RWPE2 (cell line): ENCODE measurements at places on chromosomes 6 and 20.

- DNase-seq = no peak
Measured at GRCh38 chr6:108598305-108598863, 37.7 kb downstream of the FOXO3 start.

DNA sequence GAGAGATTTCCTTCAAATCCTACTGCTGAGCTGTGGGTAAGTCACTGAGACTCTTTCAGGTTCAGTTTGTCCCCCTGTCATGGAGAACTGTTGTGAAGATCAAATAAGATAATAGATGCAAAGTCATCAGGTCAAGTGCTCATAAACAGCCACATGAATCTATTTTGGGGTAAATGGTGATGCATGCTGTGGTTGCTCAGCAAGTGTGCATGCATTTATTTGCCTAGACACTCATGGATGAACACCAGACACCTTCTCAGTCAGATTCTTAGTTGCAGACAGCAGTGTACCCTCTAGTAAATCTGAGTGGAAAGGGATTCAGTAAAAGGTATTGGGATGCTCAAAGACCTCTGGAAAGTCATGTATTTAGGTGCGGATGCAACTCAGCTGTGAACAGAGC, 168.0 kb upstream of the FOXA2 start:
- DNase-seq = no peak

- DNase-seq = no peak
Measured at GRCh38 chr6:7311176-7311575, 1.8 kb downstream of the SSR1 start.

DNA sequence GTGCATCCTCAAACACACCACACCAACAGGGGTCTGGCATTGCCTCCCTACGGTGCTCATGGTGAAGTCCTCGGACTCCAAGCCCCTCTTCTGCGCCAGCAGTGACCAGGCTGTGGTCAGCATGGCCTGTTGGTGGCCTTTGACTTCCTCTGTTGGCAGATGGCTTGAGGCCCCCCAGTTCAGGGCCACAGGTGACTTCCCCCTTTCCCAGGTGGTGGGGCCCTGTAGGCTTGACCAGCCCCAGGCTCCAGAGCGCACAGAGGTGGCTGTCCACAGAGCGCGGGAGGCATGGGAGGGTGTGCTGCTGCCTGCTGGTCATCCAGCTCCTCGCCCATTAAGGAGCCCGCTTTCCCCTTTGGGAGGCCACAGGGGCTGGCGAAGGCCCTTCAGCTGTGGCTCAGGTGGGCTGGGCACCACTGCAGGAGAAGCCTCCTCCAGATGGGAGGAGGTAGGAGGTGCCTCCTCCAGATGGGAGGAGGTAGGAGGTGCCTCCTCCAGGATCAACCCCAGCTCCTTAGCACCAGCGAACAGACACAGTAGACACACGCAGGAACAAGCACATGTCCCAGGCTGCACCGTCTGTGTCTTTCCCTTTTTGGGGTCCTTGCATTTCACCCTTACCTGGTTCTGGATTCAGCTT, 52.1 kb upstream of the BHLHE23 start:
- DNase-seq = peak; percentile 84

DNA sequence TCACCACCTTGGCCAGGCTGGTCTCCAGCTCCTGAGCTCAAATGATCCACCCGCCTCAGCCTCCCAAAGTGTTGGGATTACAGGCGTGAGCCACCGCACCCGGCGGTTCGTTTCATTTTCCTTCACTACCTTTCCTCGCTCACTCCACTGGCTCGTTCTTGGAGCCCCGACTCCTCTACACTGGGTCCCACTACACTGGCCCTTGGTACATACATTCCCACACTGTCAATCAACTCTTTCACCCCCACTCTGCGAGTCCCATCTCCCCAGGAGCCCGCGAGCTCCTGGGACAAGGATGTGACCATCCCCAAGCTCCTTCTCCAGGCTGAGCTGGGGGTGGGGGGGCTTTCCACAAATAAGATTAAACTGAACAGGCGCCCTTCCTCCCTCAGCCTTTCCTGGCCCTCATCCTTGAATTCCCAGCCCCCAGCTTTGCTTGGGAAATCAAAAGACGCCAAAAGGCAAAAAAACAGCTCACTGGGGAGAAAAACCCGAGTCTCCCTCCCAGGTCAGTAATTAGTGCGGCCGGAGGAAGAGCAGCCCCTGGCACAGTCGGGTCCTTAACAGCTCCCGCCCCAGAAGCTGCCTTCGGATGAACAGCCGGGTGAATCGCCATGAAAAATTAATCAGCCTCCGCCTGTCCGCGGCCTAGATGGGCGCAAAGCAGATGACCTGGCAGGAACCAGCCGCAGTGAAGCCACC, 42.8 kb upstream of the LY86 start:
- no peak for DNase-seq

GRCh38 chr20:41888434-41888833, 270.3 kb upstream of the CHD6 start:
- DNase-seq = no peak

- no peak for DNase-seq
Measured at GRCh38 chr6:107807196-107807811, 16.8 kb downstream of the SCML4 start.

DNA sequence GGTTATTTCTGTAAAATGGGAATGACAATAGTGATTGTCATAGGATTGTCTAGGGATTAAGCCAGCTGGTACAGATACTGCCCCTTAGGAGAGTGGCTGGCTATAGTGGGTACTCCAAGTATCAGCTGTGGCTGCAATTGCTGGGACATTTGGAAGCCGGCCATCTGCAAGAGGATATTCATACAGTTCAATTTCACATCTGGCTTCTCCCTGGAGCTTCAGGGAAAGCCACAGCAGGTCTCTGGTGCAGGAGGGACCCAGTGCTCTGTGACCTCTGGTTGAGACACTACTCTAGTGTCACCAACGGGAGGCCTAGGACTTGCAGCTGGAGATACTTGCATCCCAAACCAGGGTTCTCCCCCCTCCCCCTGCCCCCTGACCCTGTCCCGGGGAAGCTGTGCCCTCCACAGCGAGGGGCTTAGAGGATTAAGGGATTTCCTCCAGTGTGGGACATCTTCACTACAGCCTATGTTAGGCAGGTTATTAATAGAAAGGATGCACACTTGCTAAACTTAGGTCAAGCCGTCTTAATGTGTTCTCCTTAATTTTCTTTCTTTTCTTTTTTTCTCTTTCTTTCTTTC, 2.7 kb downstream of the SLC2A10 start:
- DNase-seq = no peak

GRCh38 chr6:7761051-7761450, 35.2 kb downstream of the BMP6 start:
- no peak for DNase-seq

GRCh38 chr20:50318710-50319109, 128.1 kb downstream of the CEBPB start:
- DNase-seq = peak; percentile 74

DNA sequence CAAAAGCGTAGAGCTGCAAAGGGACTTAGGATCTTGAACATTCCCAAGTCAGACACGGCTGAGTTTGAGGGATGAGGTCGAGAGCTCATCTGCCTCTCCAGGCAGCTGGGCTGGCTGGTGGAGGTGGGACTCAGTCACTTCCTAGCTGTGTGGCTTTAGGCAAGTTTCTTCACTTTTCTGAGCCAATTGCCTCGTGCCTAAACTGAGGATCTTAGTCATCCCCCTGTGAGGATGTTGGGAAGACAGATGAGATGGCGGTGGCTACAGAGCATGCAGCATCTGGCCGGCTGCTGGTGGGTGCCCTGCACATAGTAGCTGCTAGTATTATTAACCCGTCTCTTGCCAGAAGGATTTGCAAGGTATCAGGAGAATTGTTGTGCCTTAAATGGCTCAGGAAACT, 27.5 kb downstream of the TFAP2C start:
- DNase-seq = no peak

DNA sequence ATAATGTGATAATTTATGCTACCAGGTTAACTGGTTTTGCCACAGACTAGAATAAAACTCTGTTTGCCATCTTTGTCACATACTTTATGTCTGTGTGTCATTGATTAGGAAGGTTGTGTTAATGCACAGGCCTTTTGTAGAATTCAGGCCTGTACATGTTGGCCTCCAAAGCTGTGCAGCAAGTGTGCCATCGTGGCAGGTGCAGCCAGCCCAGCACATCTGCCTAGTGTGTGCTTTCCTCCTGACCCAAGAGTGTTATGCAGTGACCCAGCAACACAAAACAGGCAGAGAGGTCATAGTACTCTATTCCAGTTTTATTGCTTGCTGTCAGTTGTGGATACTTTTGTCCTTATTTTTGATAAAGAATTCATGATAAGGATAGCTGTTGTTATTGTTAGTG, 3.7 kb downstream of the MAP3K4 start:
- DNase-seq = no peak

DNA sequence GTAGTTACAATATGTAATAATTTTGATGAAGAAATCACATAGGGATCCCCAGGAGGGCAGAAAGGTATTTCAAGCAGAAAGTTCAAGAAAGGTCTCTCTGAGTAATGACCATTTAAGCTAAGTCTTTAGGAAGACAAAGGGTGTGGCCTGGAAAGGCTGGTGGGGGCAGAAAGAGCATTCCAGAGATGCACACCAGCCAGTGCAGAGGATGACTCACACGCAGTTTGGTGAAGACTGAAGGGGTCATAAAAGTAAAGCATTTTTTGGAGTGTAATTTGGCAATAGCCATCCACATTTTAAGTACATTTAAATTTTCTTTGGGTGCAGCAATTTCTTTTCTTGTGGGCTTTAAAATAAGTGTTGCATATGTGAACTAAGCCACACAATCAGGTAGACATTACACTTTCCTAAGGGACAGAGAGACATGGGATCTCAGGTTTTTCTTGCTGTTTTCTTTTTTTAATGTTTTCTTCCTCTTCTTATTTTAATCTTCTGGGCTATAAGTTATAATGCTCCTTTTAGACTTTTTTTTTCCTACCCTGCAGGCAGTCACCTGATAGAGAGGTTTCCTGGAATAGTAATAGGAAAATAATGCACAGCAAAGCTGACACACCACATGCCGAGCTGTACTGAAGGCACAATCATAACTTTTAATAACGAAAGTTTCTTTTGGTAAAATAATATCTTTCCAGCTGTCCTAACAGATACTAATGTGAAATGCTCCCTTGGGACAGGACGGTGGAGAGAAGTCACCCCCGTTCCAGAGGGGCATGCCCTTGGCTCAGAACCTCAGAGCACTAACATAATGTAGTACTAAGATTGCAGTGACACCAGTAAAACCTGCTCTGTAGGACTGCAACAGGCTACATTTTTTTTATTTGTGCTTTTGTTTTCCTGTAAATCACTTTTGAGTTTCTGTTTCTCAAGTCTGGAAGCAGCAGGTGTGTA, 49.6 kb upstream of the PTPRK start:
- peak; percentile 91 for DNase-seq

GRCh38 chr20:54622333-54623295, 147.2 kb downstream of the DOK5 start:
- no peak for DNase-seq

- DNase-seq = no peak
Measured at GRCh38 chr6:136333824-136334464, 44.3 kb upstream of the BCLAF1 start.

DNA sequence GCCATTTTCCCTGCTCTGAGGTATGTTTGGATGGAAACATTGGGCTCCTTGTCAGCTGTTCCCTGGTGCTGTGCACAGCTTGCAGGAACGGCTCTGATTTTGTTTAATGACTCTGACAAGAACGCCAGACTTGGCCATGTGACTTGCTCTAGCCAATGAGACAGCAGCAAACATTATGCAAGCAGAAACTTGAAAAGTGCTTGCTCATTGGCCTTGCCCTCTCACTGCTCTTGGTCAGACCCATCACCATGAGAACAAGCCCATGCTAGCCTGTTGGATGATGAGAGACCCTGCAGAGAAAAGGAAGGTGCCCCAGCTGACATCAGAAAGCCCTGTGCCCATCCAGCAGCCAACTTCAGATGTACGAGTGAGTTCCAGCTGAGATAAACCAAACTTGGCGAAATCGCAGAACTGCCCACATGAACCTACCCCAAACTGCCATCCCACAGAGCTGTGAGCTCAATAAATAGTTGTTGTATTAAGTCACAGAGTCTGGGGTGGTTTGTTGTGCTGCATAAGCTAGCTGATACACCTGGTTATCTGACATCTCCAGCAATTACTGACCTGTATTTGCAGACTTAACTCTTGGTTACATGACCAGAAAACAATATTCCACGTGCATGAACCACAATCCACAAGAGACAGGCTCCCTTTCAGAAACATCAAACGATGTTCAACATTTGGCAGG, 96.9 kb downstream of the JPH2 start:
- DNase-seq = peak; percentile 79

- peak; percentile 84 for DNase-seq
Measured at GRCh38 chr20:63134201-63134612, 81.7 kb downstream of the YTHDF1 start.

- no peak for DNase-seq
Measured at GRCh38 chr20:2312876-2313275, 17.1 kb downstream of the TGM3 start.
